ENCODE measurements at places on chromosomes 3 and 15. TPM values are rescaled to one million over a fixed set of nuclear protein-coding genes. Genes with fewer than 3 reads are reported as not detected.

Gene CHRD
- total RNA-seq: 10.8 TPM

Gene CYFIP1
- total RNA-seq: 42.5 TPM

Gene SPESP1
- total RNA-seq: 2.0 TPM

Gene TEX55
- not detected for total RNA-seq

Gene MKRN2
- 36.3 TPM for total RNA-seq

Gene CCDC39
- total RNA-seq: not detected

Gene NOX5
- total RNA-seq: not detected

Gene ABHD14A
- 25.9 TPM for total RNA-seq

Gene EEFSEC
- total RNA-seq: 14.7 TPM

Gene ASB14
- total RNA-seq: 0.26 TPM

Gene TMCO5A
- not detected for total RNA-seq

Gene CHMP2B
- total RNA-seq: 36.6 TPM

Gene LSMEM2
- total RNA-seq: 15.7 TPM

Gene SSUH2
- 0.75 TPM for total RNA-seq

Gene ZBTB20
- 87.9 TPM for total RNA-seq

Data from right cardiac atrium (tissue), 5 donors.